Left lung (tissue), 14 donors: ENCODE measurements at places on chromosomes 5 and 9. TPM values are rescaled to one million over a fixed set of nuclear protein-coding genes. Genes with fewer than 3 reads are reported as not detected.

DNA sequence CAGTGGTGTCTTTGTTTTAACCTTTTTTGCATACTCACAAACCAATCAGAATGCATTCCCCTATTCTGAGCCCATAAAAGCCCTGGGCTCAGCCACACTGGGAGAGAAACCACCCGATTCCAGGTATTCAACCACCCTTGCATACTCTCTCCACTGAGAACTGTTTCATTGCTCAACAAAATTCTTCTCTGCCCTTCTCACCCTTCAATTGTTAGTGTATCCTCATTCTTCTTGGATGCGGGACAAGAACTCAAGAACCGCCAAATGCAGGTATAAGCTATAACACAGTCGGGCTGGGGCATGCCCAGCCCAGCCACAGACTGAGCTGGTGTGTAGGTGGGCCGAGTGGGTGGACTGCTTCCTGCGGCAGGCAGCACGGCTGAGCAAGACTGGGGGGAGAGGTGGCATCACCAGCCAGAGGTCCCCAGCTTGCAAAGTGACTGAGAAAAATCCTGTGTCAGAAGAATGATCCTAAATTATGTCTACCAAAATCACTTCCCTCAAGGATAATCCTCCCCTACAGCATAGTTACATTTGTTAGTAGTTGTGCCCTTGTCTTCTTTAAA is 141.0 kb downstream of the SSBP2 start:
- DNase-seq, result no peak

DNA sequence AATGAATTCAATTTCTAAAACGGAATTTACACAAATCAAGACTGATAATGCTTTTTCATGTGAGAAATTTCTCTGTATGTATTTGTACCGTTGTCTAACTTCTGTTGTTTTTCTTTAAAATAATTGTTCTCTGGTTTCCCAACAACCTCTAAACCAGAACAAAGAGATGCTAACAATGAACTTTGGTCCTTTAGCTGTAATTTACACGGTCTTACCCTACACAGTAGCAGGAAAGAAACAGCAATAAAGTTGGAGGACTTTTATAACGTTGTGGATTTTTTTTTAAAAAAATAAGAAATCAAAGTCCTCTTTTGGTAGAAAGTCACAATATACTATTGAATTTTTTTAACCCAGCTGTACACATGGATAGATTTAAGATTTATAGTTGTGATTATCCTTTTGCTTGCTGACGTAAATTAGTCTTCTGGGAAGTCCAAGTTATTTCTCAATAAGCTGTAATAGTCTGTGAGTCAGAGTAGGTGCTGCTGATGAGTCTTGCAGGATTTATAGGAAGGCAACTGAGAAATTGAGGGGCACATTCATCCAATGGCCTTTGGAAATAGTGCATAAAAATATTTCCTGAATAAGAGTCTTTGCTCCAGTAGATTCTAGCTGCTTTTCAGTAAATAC is 76.8 kb upstream of the PCSK1 start:
- DNase-seq, result no peak

DNA sequence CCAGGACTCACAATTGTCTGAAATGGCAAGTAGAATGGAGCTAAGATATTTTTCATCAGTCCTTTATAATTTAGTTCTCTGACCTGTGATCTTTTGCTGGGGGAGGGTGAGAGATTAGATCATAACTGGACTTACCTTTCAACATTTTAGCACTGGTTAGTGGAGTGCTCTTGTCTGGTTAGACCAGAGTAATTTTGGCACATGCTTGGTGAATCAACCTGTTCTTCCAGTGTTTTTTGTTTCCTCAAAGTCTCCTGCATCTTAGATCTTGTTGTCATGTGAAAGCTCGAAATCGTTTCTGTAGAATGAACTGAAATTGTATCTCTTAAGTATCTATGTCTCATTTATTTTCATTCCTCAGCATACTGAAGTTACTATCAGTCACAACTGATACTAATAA is 122.4 kb downstream of the TLE4 start:
- no peak for DNase-seq

DNA sequence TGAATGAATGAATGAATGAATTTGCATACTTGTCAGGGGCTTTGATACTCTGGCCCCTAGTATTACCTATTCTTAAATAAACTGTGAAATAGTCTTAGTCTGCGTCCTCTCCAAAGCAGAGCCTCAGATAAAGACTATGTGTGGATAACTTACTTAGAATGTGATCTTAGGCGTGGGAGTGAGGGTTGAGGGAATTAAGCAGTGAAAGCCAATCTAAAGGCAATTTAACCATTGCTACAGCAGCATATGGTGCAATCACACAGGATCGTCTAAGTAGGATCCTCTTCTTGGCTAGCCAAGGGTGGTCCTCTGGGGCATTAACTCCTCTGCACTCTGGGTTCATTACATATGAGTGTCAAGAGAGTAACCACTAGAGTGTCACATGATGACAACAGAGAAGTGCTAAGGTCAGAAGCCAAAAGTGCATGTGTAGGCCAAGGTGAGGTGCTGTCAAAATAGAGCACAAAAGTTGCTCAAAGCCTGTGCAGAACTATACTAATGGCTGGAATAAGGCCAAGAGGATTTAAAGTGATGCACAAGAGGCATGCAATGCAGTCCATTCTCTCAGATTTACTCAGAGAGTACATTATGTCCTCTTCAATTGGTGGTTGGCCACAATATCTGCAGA is 274.4 kb upstream of the SEMA6A start:
- no peak for DNase-seq

DNA sequence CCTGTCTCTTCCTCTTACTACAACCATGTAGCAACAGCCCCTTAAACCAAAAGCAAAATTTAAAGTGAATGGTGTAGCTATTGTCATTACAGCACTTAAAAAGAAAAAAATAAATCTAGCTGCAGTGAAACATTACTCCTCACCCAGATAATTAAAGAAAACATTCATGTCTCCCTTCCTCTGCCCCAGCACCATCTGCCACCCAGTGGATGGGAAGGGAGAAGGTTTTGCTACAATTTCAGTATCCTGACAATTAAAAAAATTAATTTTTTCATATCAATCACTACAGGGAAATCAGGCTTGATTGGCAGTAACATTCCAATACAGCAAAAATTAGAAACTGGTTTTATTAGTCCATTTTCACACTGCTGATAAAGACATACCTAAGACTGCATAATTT is 147.4 kb upstream of the PUM3 start:
- DNase-seq, result no peak

DNA sequence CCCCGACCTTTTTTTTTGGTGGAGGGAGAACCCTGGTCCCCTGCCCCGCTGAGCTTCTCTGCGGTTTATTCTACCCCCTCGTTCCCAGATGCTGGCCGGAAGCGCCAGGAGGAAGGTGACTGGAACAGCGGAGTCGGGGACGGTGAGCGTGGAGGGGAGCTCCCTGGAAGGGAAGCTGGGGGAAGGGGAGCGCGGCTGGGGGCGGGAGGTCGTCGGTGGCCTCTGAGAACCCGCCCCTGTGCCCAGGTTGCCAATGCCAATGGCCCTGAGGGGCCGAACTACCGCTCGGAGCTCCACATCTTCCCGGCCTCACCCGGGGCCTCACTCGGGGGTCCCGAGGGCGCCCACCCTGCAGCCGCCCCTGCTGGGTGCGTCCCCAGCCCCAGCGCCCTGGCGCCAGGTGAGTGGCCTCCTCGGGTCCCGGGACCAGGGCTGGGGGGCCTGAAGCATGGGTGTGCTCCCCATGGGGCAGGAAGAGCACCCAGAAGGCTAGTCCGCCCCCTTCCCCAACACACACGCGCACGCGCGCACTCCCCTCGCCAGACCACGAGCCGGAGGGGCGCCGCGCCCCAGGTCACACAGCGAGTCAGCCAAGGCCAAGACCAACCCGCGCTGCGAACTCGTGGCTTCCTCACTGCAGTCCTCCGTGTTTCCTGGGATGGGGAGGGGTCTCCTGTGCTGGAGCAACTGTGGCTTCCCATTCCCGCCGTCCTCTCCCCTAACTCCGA is 10.6 kb downstream of the MYOZ3 start:
- DNase-seq, result no peak

DNA sequence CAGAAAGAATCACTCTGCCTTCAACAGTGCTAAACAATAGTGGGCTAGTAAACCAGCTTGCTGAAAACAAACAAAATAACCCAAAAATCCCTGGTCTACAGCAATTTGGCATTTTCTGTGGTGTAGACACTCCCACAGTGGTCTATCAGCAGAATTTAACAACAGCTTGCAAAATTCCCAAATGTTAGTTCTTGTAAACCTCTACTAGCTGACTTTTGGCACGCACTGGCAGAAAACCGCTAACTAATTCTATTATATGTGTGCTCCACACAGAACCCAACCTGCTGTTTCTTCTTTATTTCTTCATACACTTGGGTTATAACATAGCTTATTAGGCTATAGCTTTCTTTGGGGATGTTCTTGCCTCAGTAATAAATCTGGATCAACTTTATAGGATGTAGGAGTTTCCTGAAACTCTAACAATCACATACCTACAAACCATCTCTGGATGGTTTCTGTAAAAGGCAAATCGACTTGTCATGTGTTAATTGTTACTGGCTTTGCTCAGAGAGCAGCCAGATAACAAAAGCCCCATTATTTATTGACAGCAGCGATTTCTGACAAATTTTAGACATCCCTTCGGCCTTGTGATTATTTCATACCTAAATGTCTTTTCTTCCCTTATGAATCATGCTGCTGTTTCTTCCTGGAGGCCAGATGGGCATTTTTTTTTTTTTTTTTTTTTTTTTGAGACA is 82.7 kb upstream of the NAA35 start:
- DNase-seq, result no peak

DNA sequence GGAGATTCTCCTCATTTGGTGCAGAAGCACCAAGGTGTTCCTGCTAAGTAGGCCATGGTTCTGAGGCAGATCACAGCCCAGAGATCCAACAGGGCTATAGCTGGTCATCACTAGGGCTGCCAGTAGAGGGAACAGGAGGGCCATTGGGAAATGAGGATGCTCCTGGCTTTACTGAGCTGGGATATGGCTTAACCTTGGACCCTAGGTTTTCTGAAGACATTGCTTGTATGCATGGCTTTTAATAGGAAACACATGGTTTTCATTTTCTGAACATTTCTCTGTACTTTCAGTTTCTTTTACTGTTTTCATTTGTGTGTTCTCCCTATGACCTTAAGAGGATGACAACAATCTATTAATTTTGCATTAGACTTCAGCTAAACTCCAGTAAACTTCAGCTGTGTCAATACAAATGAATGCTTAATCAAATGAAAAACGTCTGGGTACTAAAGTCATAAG is at the start of gene IFNW1:
Gene IFNW1, minus strand, starts transcription at position 406 of the 456 bp plus-strand sequence. Its CDS starts 262 bp downstream, at position 144.
- no peak for DNase-seq

DNA sequence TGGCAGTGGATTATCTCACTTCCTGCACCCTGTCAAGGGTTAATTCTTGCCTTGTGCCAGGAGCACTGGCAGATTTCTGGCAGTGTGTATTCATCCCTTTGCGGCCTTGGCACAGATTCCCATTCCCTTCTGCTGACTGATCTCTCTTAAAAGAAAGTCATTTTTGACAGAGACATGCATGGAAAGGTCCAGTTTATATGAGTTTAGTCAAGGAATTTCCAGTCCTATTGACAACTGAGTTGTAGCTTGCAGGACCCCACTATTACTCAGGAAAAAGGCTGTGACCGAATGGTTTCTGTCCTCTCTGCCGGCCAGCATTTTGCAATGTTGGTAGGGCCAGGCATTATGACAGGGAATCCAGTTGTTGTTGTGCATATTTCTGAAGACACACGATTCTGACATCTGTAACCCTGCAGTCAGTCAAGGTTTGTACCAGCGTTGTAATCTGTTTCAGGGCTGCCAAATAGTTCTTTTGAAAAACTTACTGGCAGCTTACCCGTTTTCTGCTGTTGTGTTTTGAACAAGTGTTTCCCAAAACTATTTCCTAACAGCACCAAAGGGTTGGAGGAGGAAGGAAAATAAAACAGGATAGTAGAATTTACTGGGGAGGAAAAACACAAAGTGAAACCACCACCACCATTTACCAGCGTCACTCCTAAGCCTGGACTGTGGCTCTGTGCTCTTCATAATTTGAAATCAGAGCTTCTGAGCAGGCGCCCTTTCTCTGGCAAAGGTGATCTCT is 243.4 kb upstream of the KLF4 start:
- no peak for DNase-seq

- no peak for DNase-seq
Observed at GRCh38 chr5:45410304-45410995, 285.7 kb downstream of the HCN1 start.

DNA sequence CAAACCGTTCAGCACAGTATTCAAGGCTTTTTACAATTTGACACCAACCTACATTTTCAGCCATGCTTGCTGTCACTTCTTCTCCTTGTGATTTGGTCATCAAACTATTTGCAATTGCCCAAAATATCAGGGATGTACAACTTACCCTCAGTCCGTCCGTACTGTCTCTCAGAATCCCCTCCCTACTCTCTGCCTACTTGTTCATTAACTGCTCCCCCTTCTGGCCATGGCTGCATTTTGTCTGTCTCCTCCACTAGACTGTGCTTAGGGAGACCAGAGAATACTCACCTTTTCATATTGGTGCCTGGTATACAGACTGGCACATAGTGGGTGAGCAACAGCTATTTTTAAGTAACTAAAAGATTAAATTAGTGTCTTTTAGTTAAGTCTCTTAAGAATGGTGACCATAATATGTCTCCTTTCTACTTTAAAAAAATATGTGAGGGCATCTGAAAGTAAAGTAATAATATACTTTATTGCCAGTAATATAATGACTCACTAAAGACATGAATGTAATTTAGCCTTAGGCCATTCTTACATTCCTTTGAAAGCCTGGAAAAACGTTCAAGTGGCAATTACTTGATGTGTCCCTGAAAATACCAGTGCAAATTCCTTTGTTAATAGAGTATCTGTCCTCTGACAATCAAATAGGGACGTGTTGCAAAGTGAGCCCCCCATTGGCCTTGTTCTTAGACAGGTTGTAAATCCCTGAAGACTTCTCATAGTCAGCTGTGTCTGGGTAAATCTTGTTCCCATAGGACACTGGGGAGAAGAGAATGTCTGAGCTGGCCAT is 27.8 kb downstream of the PRLR start:
- no peak for DNase-seq

FAM219A gene
- polyA plus RNA-seq, result 12.8 TPM

FBLL1 gene
- polyA plus RNA-seq, result 0.60 TPM

DNA sequence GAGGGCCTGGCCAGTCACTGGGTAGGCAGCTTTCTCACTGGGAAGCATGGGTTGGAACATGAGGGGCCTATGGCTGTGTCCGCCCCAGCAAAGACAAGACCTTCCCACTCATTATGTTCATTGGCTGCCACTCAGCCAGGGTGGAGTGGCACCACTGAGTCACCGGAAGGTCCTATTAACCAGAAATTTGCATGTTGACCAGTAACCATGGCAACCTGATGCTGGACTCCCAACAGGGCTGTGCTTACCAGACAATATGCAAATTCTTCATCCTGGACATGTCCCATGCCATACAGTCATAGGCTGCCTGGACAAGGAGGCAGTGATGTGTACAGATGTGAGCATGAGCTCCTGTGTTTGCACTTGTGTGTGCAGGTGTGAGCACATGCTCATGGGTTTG is 66.7 kb downstream of the PSD2 start:
- DNase-seq, result no peak

GRCh38 chr5:41127967-41128690 is 57.0 kb upstream of the MROH2B start:
- no peak for DNase-seq
